CD8-positive, alpha-beta memory T cell (primary cell): ENCODE measurements at places on chromosomes 7 and 10. TPM values are rescaled to one million over a fixed set of nuclear protein-coding genes. Genes with fewer than 3 reads are reported as not detected.

The EDRF1 gene
- total RNA-seq = 32.5 TPM

The TMEM243 gene
- total RNA-seq = 62.9 TPM

DNA sequence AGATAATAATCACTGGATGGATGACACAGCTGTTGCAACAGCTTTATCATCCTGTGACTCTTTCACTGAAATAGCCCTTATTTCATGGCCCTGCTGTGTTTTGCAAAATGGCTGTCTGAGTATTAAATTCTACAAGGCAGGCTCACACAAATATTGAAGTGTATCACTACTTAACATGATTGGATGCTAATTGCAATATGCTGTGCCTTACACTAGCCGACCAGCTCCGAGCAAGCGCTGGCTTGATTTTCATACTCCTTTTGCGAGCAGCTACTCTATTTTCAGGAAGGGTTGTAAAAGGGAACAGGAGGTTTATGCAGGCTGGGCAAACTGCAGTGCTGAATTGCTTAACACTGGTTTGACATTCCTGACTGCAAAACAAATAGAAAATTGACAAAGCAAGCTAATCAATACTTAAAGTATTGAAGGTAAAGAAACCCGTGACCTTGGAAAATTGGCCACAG lies 121.6 kb downstream of the CACNB2 start:
- no peak for DNase-seq
- no peaks in the 10 kb centered on the region for H3K27me3 ChIP-seq
- H3K27ac ChIP-seq = no peak overlapping the region
- H3K4me1 ChIP-seq = no peaks in the 10 kb centered on the region

DNA sequence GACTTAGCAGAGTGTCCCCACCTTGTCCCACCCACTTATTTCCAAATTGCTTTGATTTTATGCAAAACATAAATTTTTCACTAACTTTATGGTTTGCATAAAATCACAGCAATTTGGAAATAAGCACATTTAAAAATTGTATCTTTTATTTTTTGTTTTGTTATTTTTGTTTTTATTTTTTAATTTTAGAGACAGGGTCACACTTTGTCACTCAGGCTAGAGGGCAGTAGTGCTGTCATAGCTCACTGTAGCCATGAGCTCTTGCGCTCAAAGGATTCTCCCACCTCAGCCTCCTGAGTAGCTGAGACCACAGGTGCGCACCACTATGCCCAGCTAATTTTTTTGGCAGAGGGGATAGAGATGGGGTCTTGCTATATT lies 43.2 kb downstream of the APBB1IP start:
- no peak overlapping the region for H3K27ac ChIP-seq
- no peaks in the 10 kb centered on the region for H3K27me3 ChIP-seq
- H3K36me3 ChIP-seq = peaks cover 4% of the 10 kb centered on the region
- H3K4me3 ChIP-seq = no peak overlapping the region

GRCh38 chr10:103936022-103936421 lies 18.0 kb upstream of the STN1 start:
- DNase-seq = no peak
- H3K36me3 ChIP-seq = no peaks in the 10 kb centered on the region
- no peak overlapping the region for H3K27ac ChIP-seq
- no peaks in the 10 kb centered on the region for H3K27me3 ChIP-seq
- H3K4me3 ChIP-seq = no peak overlapping the region

- H3K27ac ChIP-seq = no peak overlapping the region
- no peaks in the 10 kb centered on the region for H3K36me3 ChIP-seq
- DNase-seq = no peak
- no peaks in the 10 kb centered on the region for H3K4me1 ChIP-seq
Measured at GRCh38 chr7:132347858-132348257, 228.4 kb downstream of the PLXNA4 start.

DNA sequence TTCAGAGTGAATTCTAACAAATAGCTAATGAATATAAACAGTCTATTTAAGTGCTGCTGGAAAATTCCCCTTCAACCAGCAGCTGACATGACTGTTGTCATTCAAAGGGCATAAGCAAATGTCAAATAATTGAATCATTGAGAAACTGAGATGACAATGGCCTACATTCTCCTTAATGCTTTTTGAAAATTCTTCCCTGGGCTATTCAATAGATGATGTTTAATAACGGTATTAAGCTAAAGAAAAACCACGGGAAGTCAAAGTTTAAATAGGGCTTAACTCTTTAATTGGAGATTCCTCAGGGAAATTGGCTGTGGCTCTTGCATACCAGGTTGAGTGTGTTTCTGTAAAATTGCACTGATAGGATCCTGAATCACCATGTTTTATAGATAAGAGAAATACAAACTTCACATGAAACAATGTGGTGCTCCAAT lies 77.0 kb downstream of the ARL4A start:
- no peaks in the 10 kb centered on the region for H3K36me3 ChIP-seq
- no peaks in the 10 kb centered on the region for H3K27me3 ChIP-seq
- no peaks in the 10 kb centered on the region for H3K4me1 ChIP-seq
- H3K4me3 ChIP-seq = no peak overlapping the region
- H3K27ac ChIP-seq = no peak overlapping the region
- DNase-seq = no peak

- H3K4me3 ChIP-seq = no peak overlapping the region
- H3K27ac ChIP-seq = no peak overlapping the region
- H3K27me3 ChIP-seq = no peaks in the 10 kb centered on the region
- no peak for DNase-seq
- no peaks in the 10 kb centered on the region for H3K4me1 ChIP-seq
Measured at GRCh38 chr10:76301950-76302349, 870.5 kb downstream of the LRMDA start.
